ENCODE measurements at places on chromosomes 11 and 22.

DNA sequence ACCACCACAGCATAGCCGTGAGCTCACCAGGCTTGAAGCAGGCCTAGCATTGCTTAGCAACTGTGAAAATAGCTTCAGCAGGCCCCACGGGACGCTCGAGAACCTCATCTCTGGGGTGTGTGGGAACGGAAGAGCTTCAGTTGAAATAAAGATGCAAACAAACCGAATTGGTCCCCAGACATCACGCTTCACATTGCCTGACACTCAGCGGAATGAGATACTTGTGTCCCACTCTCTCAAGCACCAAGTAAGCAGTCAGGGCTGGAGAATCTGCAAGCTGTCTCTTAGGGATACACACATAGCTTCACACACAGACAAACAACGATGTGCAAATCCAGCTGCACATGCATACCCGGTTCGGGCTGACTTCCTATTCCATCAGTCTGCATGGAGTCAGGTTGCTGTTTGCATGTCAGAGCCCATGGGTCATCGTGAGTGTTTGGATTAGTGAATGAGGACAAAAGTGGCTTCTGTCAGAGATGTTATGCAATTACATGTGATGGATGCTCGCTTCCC is 205.7 kb downstream of the SNX19 start:
- no peak for DNase-seq

GRCh38 chr11:102900346-102900745 is 25.6 kb upstream of the MMP12 start:
- no peak for DNase-seq

- DNase-seq = peak; percentile 93
Measured at GRCh38 chr11:130601141-130601540, 152.7 kb downstream of the ADAMTS15 start.

GRCh38 chr11:64090806-64091516 is 55.2 kb downstream of the FLRT1 start:
- DNase-seq = peak; percentile 62

GRCh38 chr11:123235656-123236261 is 40.7 kb upstream of the CLMP start:
- DNase-seq = peak; percentile 86

- no peak for DNase-seq
Measured at GRCh38 chr11:76723142-76723541, 52.6 kb upstream of the LRRC32 start.
